ENCODE measurements at places on chromosomes 7 and 10.

DNA sequence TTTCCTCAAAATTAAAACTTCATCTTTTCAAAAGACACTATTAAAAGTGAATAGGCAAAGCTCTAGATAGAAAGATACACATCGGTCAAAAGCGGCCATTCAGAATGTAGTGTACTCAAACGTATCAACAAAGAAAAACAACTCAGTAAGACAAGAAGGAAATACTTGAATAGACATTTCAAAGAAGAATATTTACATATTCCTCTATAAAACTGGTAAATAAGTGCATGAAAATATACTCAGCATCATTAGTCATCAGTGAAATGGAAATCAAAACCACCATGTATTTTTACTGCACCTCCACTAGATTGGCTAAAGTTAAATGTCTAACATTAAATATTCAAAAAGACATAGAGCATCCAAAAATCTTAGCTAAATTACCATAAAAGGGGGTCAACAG, 551.1 kb upstream of the SORCS1 start:
- no peak for DNase-seq

DNA sequence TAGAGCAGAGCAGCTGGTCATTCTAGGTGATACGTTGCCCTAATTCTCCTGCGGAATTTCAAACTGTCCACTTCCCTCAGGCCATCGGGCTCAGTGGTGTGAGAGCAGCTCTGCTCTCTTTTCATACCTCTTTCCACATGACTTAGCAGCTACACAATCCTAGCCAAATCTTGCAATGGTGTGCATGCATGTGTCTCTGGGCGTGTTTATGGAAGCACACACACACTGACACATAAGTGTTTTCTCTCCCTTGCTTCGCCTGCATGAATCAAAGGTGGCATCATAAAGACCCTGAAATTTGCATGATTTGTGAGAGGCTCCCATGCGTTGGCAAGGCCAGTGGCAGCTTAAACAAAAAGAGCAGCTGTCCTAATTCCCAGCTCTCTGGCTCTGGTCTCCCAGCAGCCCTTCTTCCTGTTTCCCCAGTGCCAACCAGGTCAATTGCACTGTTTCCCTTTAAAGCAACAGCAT, 1189.5 kb downstream of the GATA3 start:
- DNase-seq = no peak

DNA sequence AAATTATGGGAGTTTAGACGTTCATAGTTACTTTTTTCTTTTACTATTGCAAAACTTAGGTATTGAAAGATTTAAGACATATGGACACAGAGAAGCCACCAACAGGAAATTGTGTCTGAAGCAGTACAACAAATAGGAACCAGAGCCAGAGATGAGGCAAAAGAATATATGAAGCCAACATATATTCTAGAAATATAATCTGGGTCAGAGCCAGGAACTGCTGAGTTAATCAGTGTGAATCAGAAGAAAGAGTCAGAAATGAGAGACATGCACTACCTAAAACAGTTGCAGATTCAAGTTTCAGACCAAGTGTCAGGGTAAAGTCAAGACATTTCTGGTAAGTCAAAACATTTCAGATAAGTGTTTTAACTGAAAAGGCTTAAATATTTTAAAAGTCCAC, 67.7 kb downstream of the DGKB start:
- DNase-seq = no peak

DNA sequence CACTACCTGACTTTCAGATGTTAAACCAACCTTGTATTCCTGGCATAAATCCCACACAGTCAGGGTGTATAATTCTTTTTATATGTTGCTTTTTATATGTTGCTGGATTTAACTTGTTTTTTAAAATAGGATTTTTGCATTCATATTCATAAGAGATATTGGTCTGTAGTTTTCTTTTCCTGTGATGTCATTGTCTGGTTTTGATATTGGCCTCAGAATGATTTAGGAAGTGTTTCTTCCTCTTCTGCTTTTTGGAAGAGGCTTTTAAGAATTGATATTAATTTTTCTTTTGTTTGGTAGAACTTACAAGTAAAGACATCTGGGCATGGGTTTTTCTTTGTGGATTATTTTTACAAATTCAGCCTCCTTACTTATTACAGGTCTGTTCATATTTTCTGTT, 93.1 kb downstream of the CARD11 start:
- DNase-seq = no peak

GRCh38 chr7:43754596-43754995, 3.9 kb upstream of the BLVRA start:
- DNase-seq = no peak
